ENCODE measurements at places on chromosomes 13 and 19.

DNA sequence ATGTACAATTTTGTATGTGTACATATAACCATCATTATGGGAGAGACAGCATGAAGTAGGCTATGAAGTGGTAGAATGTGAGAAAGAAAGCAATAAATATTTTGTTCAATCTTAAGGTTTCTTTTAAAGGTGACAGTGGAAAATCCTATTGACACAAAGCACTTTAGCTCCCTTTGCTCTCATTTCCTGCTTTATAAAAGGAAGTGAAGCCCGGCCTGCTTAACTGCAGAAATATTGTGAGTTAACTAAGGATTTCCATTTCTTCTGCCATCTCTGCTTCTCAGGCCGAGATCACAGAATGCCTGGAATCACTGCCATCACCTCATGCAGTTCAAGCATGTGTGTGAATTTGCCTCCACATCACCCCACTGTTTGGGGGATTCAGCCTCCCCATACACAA, 83.5 kb downstream of the FRY start:
- DNase-seq = no peak

- no peak for DNase-seq
Measured at GRCh38 chr13:49527123-49527522, 31.4 kb downstream of the PHF11 start.

DNA sequence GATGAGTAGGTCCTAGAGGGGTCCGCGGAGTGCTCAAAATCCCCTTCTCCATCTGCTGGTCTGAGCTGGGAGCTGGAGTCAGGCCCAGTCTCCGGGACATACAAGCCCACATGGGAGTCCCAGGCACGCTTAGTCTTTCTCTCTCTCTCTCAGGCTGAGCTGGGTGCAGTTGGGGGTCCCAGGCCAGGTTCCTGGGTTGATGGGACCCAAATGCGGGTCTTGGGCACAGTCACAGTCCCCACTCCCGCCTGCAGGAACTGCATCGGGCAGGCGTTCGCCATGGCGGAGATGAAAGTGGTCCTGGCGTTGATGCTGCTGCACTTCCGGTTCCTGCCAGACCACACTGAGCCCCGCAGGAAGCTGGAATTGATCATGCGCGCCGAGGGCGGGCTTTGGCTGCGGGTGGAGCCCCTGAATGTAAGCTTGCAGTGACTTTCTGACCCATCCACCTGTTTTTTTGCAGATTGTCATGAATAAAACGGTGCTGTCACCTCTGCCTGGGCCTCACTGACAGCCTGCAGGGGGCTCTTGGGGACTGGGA, 23.8 kb downstream of the CYP4F12 start:
- DNase-seq = no peak

GRCh38 chr13:48633700-48634099, 20.0 kb upstream of the CYSLTR2 start:
- DNase-seq = no peak

- DNase-seq = no peak
Measured at GRCh38 chr13:102817907-102818306, 19.0 kb downstream of the BIVM start.

DNA sequence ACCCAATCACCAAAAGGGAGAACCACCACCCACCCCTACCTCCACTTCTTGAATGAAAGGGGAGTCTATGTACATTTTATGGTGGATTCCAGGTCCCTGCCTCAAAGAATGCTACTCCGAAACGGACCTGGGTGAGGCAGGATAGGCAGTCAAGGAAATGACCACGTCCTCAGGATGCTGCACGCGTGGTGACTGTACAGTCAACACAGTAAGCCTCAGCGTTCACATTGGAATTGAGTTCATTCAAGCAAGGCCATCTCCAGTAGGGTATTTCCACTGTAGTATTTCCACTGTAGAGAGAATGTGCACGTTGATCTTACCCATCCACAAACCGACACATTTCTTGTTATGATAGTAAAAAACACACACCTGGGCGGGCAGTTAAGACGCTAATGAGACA, 16.9 kb downstream of the ZSCAN5C start:
- DNase-seq = no peak

GRCh38 chr13:48709213-48709612, 55.5 kb downstream of the CYSLTR2 start:
- DNase-seq = no peak

DNA sequence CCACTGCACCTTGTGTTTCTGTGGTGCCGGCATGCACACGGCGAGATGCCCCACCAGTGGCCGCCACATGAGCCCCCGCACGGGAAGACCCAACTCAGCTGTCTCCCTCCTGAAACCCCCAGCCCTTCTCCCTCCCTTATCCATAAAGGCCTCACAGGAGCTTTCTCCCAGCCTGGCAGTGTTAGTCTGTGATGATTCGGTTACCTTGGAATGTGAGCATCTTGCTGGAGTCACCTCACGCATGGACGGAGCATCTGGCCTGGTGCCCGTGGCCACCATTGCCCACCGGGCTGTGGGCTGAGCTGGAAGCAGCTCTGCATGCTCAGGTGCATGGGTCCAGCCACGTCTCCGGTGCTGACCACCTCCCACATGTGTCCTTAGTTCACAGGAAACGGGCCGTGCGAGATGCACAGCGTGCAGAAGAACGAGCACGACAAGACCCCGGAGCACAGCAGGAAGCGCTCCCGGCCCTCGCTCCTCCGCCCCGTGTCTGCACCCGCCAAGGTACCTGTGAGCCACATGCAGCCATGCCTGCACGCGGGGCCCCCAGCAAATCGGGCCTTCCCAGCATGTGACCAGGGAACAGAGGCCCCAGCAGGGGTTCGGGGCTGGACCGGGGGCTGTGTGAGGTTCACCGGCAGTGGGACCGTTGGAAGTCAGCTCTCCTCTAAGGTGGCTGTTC, 22.0 kb downstream of the SIN3B start:
- DNase-seq = no peak
